Muscle of leg (tissue), 16 donors: ENCODE measurements at places on chromosomes 1 and 21.

DNA sequence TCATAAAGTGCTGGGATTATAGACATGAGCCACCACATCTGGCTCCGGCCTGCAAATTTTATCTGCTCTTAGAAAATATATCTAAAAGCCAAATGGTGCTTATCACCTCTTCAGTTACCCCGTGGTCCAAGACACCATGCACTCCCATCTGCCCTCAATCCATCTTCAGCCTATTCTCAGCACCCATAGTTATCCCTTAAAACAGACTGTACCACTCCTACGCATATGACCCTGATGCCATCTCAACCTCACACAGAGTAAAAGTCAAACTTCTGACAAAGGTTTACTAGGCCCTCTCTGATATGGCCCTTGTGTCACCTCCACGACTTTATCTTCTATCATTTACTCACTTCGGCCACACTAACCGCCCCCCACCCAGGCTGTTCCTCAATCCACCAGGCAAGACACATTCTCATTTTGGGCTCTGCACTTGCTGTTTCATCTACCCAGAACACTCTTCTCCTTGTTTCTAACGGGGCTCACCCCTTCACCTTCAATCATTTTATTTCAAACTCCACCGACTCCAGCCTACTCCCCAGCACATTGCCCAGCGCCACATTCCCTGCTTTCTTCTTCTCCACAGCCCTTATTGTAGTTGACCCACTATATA is 33.0 kb downstream of the USP48 start:
- no peaks in the 10 kb centered on the region for H3K27me3 ChIP-seq
- no peak overlapping the region for H3K27ac ChIP-seq
- H3K4me3 ChIP-seq, result no peak overlapping the region
- DNase-seq, result no peak
- no peaks in the 10 kb centered on the region for H3K4me1 ChIP-seq
- H3K36me3 ChIP-seq, result peaks cover 44% of the 10 kb centered on the region

GRCh38 chr1:27934818-27935549 is at the start of gene SMPDL3B:
Gene SMPDL3B, plus strand, starts transcription at chr1:27935000. Its CDS starts 184 bp downstream, at chr1:27935184.
- peaks cover 23% of the 10 kb centered on the region for H3K27me3 ChIP-seq
- DNase-seq, result no peak
- H3K36me3 ChIP-seq, result no peaks in the 10 kb centered on the region

- DNase-seq, result no peak
- H3K27ac ChIP-seq, result no peak overlapping the region
- H3K27me3 ChIP-seq, result no peaks in the 10 kb centered on the region
- no peak overlapping the region for H3K4me3 ChIP-seq
- H3K36me3 ChIP-seq, result no peaks in the 10 kb centered on the region
Observed at GRCh38 chr1:18419113-18419844, 61.5 kb upstream of the KLHDC7A start.

- peaks cover 26% of the 10 kb centered on the region for H3K36me3 ChIP-seq
- peak; percentile 38 for DNase-seq
- no peaks in the 10 kb centered on the region for H3K27me3 ChIP-seq
- H3K4me3 ChIP-seq, result no peak overlapping the region
- H3K27ac ChIP-seq, result no peak overlapping the region
Observed at GRCh38 chr21:45202889-45203288, 84.8 kb downstream of the POFUT2 start.
